IPS DF 19.7 (cell line): ENCODE measurements at places on chromosomes 4 and X.

- DNase-seq, result no peak
Observed at GRCh38 chrX:137565921-137566745, at the start of gene ZIC3. TSS of gene ZIC3 (plus strand) at chrX:137566127. CDS start at chrX:137566692, 565 bp downstream.

GRCh38 chrX:103734125-103734760, 23.5 kb downstream of the TMEM31 start:
- DNase-seq, result no peak

DNA sequence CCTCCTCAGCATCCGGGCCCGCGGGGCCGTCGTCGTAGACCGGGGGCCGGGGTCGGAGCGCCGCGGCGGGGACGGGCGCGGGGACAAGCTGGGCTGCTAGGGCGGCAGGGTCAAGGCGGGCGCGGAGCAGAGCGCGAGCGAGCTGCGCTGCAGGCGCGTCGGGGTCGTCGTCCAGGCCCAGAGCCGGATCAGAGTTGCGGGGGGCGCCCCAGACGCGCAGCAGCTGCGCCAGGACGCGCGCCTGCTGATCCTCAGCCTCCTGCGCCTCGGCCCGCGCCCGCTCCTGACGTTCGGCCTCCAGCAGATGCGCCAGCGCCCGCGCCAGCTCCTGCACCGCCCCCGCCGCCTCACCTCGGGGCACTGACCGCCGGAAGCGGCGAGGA, 3.5 kb downstream of the PCSK1N start:
- no peak for DNase-seq

GRCh38 chr4:139658185-139658584, 7.4 kb upstream of the MGST2 start:
- no peak for DNase-seq

DNA sequence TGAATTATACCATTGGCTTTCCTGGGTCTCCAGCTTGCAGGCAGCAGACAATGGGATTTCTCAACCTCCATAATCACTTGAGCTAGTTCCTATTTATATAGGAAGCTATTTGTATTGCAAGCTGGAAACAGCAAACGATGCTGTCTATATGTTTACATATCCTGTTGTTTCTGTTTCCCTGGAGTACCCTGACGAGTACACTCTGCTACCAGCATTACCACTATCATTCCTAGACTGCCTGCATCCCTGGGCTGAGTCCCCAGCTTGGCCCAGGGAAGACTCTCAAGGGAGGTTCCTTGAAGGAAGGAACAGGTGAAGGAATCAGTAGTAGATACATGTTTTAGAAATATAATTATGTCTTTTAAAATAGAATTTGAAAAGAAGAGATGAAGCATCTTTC, 81.4 kb downstream of the EVC2 start:
- DNase-seq, result no peak

GRCh38 chr4:183287309-183287659, 32.8 kb downstream of the CLDN22 start:
- DNase-seq, result no peak

DNA sequence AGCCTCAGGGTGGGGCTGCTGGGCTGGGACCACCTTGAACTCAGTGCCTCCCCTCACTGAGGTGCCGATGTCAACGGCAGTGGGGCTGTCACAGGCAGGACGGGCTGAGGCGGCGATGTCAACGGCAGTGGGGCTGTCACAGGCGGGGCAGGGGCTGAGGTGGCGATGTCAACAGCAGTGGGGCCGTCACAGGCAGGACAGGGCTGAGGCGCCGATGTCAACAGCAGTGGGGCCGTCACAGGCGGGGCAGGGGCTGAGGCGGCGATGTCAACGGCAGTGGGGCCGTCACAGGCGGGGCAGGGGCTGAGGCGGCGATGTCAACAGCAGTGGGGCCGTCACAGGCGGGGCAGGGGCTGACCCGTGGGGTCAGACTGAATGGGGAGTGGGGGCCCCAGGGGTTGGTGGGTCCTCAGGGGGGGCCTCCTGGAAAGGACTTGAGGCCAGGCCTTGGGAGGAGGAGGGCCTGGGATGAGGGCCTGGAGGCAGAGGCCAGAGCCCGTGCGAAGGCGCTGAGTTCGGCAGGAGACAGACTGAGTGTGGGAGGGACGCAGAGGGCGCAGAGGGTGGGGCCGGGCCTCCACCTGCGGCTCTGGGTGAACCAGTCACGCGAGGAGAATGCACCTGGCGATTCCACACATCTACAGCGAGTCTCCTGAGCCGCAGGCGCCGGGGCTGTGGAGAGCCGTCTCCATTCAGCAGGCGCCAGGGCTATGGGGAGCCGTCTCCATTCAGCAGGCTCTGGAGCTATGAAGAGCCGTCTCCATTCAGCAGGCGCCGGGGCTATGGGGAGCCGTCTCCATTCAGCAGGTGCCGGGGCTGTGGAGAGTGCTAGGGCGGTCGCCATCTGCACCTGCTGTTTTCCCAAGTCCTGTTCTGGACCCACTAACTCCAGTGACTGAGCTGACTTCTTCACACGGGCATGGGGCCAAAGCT, 22.9 kb downstream of the ATP5ME start:
- DNase-seq, result no peak

DNA sequence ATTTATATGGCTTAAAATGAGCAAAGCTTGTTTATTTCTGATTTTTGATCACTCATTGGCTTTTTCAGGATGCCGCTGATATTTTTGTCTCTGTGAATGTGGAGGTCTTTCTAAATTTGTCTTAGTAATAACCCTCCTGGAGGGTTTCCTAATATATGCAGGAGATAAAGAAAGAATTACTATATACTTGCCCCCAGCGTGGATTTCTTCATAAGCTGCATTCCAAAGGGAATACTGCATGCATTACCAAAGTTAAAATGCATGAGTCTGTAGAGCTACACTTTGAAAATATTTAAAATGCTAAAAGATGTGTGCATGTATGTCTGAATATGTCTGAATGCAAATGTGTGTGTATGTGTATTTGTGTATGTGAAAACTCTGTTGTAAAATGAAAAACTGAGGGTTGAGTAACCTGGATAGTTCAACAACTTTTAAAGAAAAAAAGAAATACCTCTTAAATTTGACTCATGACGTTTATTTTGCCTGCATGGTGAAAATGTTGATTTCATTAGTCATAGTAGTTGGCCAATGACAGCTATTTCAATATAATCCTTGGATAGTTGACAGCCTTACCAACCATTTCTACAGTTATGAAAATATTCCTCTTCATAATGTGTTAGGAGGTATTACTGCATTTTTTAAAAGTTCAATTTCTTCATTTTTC, 113.2 kb upstream of the ZNF827 start:
- DNase-seq, result no peak

DNA sequence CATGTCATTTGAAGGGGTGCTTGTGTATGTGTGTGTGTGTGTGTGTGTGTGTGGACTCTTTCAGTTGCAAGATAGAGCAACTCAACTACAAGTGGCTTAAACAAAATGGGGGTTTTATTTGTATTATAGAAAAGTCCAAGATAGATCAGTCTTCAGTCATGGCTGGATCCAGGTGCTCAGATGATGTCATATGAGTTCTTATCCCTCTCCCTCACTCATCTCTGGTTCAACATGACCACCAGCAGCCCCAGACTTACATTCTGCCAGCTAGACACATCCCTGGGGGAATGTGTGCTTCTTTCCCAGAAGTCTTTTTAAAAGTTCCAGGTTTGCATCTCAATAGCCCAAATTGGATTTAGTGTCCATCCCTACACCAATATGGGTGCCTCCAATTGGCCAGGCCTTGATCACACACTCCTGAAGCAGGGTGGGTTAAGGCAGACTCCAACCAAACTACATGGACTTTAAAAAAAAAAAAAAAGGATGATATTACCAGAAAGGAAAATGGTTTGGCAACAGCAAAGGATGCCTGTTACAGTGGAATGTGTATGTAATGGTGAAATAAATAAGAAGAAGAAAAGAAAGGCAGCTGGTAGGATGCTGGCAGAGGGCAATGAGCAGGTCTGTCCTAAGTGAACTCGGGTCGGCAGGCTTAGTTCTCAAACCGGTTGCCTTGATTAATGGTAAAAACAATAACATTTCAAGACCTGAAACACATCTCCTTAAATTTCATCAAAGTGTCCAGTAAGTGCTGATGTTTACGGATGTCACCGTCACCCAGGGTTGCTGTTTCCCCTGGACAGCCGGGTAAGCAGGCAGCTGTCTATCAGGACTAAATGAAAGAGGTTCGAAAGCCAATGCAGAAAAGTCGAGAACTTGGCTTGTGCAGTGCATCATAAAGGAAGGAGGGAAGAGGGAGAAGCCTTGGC, 107.7 kb downstream of the SMIM20 start:
- DNase-seq, result no peak

GRCh38 chr4:145679520-145679919, 426 bp upstream of the C4orf51 start:
- no peak for DNase-seq

GRCh38 chrX:18210470-18210869, 10.2 kb downstream of the BEND2 start:
- no peak for DNase-seq

- no peak for DNase-seq
Observed at GRCh38 chr4:89834486-89835209, 2.3 kb downstream of the SNCA start.

DNA sequence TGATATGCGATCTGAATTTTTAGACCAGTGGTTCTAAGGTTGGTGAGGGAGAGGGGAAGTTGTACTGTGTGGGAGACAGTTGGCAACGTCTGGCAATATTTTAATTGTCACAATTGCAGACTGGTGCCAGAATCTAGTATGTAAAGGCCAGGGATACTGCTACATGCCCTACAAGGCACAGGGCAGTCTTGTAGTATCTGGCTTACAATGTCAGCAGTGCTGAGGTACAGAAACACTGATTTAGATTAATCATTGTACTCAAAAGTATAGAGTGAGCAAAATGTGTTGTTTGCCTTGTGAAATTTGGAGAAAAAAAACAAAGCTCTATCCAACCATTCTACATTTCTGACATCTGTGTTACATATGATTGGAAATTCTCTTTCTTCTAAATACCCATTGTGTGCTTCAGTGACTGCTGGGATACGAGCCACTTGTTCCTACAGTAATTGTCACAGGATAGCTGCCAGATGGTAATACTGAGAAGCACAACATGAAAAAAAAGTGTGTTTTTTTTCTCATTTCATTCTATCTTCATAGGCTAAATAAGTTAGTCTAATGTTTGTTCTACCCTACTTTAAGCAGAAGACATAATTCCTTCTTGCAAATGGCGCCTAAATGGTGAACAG, 526.7 kb upstream of the AGA start:
- DNase-seq, result no peak

- no peak for DNase-seq
Observed at GRCh38 chrX:44415639-44416386, 72.3 kb upstream of the EFHC2 start.

GRCh38 chrX:21912989-21913388, 27.5 kb upstream of the SMS start:
- no peak for DNase-seq

DNA sequence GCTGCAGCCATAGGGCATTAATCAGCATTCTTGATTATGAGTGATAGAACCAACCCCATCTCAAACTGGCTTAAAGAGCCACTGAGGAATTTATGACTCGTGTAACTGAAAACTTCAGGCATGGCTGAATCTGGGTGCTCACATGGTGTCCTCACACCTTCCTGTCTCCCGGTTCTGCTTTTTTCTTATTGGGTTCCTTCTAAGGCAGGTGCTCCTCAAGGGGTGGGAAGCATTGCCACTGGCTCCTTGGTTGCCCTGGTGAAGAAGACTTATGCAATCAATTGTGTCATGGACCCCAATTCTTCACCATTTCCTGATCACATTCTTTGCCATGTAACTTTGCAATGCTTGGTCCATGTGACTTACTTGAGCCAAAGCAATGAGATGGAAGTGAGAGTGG, 4.3 kb upstream of the ZCCHC4 start:
- DNase-seq, result no peak

DNA sequence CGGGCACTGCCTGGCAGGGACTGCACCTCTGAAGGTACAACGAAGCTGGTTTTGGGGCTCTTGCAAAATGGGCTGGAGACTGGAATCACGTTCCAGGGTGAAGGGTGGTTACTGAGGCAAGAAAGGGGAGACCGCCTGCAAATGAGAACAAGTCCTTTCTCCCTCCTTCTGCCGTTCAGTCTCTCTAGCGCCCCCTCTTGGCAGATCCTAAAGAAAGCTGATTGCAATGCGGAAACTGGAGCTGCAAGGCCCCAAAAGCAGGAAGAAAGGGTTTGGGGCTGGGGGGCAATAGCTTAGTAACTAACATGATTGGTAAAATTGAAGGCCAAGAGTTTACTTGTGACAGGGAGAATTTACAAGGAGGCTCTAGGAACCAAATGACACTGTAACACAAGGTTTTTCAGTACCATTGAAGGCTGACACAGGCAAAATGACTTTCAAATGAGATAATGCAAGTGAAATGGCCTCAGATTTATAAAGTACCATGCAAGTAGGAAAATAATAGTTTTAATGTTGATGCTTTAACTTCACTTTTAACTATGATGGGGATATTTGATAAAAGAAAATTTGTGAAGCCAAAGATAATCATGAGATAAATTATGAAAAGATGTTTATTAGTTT, 222.7 kb upstream of the HAND2 start:
- DNase-seq, result peak; percentile 35

GRCh38 chr4:89307446-89308160, at the start of gene GPRIN3:
TSS of gene GPRIN3 (minus strand) at chr4:89307800. CDS start at chr4:89250110, 57,690 bp downstream.
- DNase-seq, result no peak

- DNase-seq, result peak; percentile 63
Observed at GRCh38 chrX:43618366-43619205, 37.5 kb upstream of the MAOA start.

DNA sequence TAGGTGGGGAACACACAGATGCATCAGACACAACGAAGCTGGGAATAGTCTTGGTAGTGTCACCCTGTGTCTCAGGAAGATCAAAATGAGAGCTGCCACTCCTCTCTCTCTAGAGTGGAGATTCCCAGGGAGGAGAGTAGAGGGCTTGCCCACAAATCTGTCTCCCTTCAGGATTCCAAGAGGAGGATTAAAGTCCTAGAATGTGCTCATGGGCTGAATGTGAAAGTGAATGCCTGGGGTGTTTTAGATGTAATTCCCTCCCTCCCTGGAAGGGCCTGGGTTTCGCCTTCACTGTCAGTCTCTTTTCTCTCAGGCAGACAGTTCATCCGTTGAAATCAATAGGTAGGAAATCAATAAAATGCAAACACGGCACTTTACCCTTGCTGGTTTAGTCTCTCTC, 282.6 kb upstream of the PPARGC1A start:
- no peak for DNase-seq

DNA sequence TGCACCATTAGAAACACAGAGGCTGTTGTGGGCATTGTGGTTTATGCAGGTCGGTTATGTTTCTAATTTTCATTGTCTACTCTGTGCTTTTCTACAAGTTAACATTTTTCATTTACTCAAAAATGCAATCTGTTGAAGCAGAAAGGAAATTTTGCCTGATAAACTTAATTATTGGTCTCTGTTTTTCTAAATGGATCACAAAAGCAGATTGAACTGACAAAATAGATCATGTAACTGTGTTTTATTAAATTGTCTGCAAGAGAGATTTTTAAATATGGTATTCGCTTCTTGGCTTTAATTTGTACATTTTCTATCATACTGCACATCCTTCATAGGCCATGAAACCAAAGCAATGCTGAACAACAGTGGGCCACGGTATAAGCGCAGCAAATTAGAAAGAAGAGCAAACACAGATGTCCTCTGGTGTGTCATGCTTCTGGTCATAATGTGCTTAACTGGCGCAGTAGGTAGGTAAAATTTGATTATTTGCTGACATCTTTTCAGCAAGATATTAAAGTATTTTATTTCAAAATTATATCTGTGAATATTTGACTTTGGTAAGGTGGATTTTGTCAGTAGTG, 50.6 kb downstream of the ATP10D start:
- no peak for DNase-seq
